ENCODE measurements at places on chromosomes 7 and 10.

DNA sequence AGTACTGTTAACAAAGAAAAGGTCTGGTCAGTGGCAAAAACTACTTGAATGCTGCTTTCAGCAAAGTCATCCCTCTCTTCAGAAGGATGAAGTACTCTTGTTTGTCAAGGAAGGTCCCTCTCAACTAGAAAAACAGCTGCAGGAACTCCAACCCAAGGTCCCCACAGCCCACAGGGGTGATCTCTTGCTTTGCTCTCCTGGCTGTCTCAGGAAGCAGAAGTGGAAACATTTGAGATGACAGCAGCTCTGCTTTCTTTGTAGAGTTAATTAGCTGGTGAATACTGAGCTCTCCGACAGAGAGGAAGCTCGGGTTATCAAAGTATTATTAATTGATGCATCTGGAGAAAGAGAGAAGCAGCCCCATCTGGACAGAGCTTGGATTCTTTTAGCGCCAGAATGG is 25.4 kb upstream of the LRGUK start:
- DNase-seq = no peak

DNA sequence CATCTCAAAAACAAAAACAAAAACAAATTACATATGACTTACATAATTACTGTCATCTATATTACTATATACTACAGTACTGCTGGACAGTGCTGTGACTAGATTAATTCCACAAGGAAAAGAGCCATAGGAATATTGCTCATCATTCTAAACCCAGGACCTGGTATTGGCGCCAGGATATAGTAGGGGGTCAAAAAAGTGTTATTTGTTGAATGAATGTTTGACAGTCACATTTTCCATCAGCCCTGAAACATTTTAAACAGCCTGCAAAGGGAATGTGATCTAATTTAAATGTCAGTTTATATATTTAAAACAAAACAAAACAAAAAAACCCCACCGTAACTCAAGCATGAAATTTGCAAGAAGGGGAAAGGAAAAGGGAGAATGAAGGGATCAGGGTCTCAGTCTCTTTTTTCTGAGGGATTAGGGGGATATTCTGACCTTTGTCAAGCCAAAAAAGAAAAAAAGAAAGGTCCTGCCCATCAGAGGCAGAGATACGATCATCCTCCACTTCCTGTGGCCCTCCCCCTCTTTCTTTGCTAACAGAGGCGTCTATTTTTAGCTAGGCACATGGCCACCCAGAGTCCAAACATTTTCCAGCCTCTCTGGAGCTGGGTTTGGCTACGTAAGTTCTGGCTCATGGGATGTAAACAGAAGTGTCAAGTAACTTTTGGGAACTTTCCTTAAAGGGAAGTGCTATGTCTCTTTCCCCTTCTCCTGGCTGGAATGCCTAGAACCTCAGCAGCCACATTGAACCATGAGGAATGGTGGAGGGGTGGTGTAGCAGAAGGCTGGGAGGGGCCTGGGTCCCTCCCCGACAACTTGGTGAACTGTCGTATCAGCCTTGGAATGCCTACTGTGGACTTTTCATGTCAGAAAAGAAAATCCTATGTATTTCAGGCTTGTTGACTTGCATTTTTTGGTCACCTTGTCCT is 44.6 kb upstream of the DLG5 start:
- no peak for DNase-seq

GRCh38 chr10:7787150-7787856 is 490 bp downstream of the KIN start:
- no peak for DNase-seq

- DNase-seq = no peak
These were observed 33.9 kb downstream of the ASB13 start for GRCh38 chr10:5632446-5632845.

GRCh38 chr7:123131556-123131955 is 68.2 kb downstream of the SLC13A1 start:
- no peak for DNase-seq

DNA sequence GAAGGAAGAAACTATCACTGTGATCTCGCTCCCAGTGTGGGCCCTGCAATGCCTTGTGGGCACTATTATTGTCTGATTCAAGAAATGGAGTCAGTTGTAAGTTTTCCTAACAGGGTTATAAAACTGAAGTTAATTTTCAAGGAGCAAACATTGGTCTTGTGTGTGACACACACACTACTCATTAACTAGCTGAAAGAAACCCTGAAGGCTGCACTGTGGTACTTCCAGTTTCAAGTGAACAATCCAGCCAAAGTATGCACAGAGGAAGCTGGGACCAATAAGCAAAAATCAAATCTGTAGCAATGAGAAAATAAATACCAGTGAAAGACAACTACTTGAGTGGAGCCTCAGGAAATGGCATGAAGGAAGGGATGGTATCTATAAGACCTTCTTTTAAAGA is 506.6 kb upstream of the POT1 start:
- no peak for DNase-seq
